ENCODE measurements at places on chromosomes 2 and 18.

- DNase-seq: no peak
Observed at GRCh38 chr18:57077005-57077765, 69.7 kb upstream of the BOD1L2 start.

GRCh38 chr2:71974846-71975245 lies 172.8 kb downstream of the CYP26B1 start:
- DNase-seq: no peak

- DNase-seq: no peak
Observed at GRCh38 chr2:15521641-15522181, 39.4 kb downstream of the NBAS start.

DNA sequence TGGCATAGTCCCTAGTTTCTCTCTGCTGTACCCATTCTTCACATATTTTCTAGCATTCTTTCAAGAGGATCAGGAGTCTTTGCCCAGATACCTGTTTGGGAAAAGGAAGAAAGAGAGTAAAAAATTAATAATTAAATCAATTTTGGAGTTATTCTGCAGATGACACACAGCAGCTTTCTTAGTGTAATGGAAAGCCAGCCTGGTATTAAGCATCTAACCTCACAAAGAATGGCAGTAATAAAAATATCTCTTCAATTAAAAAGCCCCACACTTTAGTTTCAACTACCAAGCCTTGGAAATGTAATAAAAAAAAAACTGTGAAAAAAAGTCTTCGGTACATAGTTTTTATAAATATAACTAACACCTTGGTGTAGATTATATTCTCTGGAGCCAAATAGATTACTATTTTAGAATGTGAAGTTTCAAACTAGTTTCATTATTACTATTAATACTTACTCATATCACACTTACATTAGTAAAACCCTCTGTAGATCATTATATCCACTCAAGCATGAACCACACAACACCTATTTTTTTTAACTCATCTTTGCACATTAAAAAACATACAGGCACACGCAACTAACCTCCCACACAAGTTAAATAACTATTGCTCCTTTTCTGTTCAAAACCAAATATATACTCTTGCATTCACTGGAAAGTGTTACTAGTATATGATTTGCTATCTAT lies 90.9 kb downstream of the GPD2 start:
- DNase-seq: no peak

All from NCI-H2171 (cell line).